ENCODE measurements at places on chromosomes 3 and 15.

- DNase-seq = no peak
Observed at GRCh38 chr3:104291437-104291851, 1075.3 kb upstream of the ALCAM start.

DNA sequence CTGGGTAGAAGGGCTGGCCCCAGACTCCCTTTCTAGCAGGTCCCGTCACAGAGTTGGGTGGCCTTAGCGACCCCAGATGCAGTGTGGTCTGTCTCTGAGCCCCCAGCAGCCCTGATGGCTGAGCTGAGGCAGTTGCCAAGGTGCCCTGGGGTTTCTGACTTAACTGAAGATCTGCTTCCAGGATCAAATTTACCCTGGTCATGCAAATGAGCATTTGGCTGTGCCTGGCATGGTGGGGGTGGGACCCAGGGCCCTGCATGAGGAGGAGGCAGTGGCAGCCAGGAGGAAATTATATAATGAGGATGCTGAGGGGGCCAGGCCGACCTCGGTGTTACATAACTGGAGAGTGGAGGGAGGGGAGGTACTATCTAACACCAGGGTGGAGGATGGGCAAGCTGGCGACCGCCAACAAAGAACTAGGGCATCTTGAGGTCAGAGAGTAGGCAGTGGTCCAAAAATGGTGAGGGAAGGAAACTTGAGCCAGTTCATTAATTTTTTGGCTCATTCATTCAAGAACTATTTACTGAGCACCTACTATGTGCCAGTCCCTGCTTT is 16.4 kb downstream of the PLEKHO2 start:
- no peak for DNase-seq

DNA sequence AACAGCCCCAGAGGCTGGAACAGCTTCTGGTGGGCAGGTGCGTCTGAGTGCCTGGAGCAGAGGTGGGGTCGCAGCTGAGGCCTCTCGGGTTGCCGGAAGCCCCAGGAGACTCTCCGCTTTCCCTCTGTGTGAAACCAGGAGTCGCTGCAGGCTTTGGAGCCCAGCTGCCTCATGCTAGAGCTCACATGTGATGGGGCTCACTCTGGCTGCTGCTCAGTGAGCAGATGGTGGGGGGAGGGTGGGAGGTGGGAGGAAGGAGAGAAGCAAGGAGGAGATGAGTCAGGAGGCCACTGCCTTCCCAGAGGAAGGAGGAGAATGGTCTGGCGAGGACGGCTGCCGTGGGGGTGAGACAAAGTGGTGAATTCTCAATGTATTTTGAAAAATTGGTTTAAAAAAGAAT is 290.1 kb upstream of the CHRNA7 start:
- DNase-seq = no peak

- DNase-seq = no peak
Observed at GRCh38 chr15:43187544-43188155, 2.4 kb downstream of the CCNDBP1 start.

GRCh38 chr15:86316726-86317383 is 237.2 kb downstream of the AGBL1 start:
- no peak for DNase-seq

GRCh38 chr3:142884531-142884930 is 4.4 kb downstream of the PCOLCE2 start:
- no peak for DNase-seq

GRCh38 chr15:85967553-85967952 is 112.1 kb upstream of the AGBL1 start:
- DNase-seq = no peak

GRCh38 chr3:172520301-172520831 is 2.9 kb downstream of the TNFSF10 start:
- no peak for DNase-seq

DNA sequence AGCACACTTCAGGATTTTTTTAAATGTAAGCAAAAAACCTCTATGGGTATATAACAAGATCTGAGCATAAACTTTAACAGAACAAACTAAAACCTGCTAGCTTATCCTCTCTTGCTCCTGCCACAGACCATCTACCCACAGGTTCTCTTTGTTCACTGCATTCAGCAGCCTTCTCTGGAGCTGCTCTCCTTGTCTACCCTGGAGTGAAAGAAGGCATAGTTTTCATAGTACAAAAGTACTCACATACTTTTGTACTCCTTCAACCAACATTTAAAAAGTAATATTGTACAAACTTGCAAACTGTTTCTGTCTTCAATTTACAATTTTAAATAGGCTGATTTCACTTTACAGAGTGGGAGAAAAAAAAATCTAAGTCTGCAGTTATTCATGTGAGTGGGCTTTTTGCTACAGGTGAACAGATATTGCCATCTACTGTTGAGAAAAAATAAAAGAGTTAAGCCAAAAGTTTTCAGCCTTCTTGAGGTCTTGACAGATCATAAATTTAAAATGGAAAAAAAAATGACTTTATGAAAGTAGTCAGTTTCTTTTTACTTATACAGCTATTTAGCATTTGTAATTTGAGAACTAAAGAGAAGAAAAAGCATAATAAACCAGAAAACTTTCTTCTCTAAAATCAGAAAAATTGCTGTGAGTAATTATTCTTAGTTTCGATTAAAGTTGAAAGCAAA is 20.4 kb downstream of the TERC start:
- DNase-seq = no peak

- DNase-seq = no peak
Observed at GRCh38 chr3:130323503-130323902, 22.0 kb upstream of the COL6A5 start.

GRCh38 chr3:103210583-103210982 is 775.8 kb downstream of the ZPLD1 start:
- no peak for DNase-seq
